Activated gamma-delta T cell treated with anti-CD3 and anti-CD28 coated beads, Interleukin-2, amount 50 U/mL, for 16 hours (primary cell): ENCODE measurements at places on chromosomes 11 and 22.

DNA sequence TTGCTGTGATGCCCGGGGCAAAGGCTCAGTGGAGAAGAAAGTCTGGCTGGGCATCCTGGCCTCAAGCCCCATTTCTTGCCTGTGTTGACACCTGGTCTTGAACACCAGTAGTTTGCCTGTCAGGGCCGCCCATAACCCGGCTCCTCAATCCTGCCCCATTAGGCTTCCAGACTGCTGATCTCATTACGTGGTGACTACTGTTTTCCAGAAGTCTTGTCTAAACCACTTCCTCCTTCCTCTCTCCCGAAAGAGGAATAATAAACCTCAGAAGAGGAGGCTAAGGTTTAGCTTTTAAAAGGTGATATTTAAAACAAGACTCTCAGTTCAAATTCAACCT, 97.7 kb downstream of the CD44 start:
- no peak for DNase-seq

DNA sequence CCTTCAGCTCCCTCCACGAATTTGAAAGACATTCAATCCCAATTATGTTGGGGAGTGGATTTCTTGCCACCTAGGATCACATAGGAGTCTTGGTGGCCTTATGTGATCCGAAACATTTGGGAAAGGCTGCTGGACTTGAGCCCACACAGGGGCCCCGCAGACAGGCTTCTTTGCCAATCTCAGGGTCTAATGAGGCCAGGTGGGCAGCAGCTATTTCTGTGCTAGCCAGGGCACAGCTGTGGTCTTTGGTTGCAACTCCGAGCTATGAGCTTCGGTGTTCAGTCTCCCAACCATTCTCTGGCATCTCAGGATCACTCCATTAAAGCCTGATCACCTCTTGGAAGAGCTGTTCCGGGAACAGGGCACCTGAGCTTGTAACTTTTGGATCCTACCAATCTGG, 84.4 kb downstream of the TP53I11 start:
- DNase-seq, result no peak

DNA sequence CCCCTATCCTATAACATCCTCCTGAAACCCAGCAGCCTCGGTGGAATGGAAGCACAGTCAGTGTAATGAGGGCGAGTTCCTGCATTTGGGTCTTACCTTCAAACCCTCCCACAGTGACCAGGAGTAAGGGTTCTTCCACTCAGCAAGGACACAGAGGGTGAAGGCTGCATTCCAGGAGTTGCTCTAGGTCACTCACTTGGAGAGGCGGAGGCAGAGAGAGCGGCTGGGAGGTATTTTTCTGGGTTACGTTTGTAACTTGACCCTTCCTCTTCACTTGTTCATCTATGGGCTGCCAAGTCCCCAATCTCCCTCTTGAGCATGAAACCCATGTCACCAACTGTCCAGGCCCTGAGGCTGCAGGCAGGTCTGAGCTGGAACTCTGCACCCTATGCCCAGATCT, 36.8 kb upstream of the SHISAL1 start:
- DNase-seq, result no peak

DNA sequence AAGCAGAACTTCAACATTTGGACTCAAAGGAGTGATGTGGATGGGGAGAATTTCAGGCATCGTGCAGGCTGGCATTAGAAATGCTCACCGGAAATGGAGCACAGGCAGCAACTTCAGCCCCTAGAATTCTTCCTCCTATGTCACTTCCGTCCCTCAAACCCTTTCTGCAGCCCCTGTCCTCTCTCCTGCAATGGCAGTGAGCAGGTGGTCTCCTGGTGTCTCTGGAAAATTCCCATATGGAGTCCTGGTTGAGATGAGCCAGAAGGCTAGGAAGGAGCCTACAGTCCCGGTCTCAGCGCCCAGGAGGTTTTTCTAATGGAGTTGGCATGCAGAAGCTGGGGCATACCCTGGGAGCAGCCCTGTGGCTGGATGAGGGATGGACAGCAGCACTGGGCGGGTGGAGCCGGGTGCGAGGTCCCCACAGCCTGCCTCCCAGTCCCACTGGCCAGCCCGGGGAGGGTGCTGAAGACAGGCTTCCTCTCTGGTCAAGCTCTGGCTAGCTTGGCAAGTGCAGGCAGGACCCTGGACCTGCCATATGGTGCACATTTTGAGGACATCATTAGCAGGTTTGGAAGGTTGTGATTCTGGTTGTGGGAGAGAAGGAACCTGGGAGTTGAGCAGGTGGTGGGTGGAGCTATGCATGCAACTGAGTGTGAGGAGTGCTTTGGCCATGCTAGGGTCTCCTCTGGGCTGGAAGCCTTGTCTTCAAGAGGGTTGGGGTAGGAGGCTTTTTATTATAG, 59.8 kb upstream of the B3GAT1 start:
- no peak for DNase-seq

DNA sequence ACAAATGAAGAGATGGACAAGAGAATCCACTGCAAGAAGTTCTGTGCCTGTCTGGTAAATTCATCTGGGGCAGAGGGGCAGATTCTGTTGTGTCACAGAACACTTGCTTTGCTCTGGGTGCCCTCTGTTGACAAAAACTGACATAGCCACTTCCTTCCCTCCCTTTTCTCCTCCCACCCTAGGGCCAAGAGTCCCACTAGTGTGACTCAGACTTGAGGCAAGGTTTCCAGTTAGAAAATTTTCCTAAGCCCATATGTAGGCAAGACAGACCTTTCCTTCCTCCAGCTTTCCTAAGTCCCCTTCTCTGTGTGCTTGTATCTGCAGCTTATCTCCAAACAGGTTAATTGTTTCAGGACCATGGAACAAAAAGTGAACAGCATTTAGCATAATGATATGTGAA, 106.8 kb downstream of the RBFOX2 start:
- DNase-seq, result peak; percentile 7

DNA sequence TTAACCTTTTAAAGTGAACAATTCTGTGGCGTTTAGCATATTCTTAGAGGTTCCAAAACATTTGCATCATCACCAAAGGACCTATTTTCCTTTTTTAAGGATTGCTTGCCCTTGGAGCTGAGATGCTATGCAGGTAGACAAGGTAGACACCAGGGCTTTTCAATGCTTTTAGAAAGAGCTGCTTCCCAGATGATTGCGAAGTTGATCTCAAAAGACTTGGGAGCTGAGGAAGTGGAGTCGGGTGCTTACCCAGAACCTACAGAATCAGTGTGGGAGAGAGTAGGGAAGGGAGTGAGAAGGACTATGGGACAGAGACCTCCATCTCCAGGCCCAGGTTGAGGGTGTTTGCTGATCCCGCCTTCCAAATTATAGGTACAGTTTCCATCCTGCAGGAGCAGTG, 11.1 kb upstream of the ALX4 start:
- no peak for DNase-seq

- no peak for DNase-seq
These were observed 55.7 kb downstream of the TSPAN18 start for GRCh38 chr11:44782478-44782877.

GRCh38 chr22:36733271-36733670, 29.7 kb upstream of the CACNG2 start:
- DNase-seq, result no peak
